ENCODE measurements at places on chromosomes 2 and 18. TPM values are rescaled to one million over a fixed set of nuclear protein-coding genes. Genes with fewer than 3 reads are reported as not detected.

VWC2L gene
- not detected for total RNA-seq

DNA sequence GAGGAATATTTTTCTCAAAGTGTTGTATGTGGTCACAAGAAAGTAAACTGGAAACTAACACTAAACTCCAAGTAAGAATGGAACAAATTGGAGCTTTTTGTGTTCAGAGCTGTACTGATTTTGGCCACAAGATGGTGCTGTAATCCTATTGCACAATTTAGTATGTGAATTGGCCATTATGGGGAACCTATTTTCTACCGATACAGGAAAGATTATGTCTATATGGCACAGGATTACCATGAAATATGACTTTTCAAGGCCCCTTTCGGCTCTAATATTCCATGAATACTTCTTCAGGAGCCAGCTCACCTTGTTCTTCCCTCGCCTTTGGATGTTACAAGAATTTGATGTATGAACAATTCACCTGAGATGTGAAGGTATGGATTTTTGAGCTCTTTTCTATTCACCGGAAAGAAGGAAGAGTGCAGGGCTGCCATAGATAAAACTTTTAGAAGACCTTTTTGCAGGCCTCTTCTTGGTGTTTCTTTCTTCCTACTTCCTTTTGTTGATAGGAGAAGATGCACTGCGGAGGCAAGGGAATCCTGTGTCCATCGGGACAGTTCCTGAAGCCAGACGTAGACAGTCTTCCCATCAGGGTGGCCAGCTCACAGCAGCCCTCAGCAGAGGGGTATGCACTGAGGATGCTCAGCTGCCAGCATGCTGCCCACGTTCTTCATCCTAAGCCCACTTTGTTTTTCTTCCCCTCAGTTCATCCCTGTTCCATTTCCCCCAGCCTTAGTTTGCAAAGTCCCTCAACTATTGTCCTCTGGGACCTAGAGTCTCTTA lies 13.3 kb downstream of the MRPL44 start:
- peak; percentile 40 for DNase-seq

- no peak for DNase-seq
Measured at GRCh38 chr18:42564761-42565160, 550.7 kb downstream of the RIT2 start.

TFCP2L1 gene
- total RNA-seq: 0.05 TPM

Data from CD4-positive, CD25-positive, alpha-beta regulatory T cell (primary cell).